ENCODE measurements at places on chromosomes 5 and 9.

- no peak for DNase-seq
Measured at GRCh38 chr5:121890297-121890858, 38.7 kb downstream of the FTMT start.

GRCh38 chr5:53173083-53173482 lies 63.5 kb upstream of the MOCS2 start:
- no peak for DNase-seq

- no peak for DNase-seq
Measured at GRCh38 chr5:155307229-155307628, 293.7 kb downstream of the KIF4B start.

DNA sequence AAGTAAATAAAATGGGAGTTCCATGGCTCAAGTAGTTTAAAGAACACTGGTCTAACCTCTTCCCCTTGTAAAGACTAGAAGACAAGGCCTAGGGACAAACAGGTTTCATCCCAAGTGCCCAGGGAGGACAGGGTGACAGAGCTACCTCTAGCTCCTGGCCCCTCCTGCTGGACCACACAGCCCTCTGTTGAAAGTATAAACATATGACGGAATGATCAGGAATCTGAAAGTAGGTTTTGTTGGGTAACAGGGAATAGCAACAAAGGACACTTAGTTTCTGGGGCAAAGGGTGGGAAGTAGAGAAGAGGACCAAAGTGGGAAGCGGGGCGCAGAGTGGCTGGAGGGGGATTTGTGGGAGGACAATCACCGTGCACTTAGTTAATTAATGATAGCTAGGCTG lies 67.0 kb upstream of the DAB2IP start:
- no peak for DNase-seq

DNA sequence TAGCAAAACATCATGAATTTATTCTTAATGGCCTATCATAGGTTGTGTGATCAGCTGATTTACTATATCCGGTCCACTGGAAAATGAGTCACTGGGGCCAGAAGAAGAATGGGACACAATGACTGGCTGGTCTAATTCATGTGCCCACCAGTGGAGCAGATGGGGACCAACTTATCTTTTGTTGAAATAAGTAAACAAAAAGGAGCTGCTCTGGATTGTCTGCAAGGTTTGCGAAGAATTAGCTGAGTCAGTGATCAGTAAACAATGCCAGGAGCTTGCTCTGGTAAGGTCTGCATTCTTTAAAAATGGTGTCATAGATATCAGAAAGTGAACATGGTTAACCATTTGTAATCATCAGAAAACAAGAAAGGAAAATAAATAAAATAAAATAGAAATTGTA lies 128.0 kb downstream of the RASEF start:
- no peak for DNase-seq

GRCh38 chr5:178590141-178590923 lies at the start of gene COL23A1:
Gene COL23A1, minus strand, starts transcription at chr5:178590393.
- DNase-seq, result peak; percentile 47

- DNase-seq, result no peak
Measured at GRCh38 chr9:112711050-112711689, 6.7 kb downstream of the INIP start.

- DNase-seq, result no peak
Measured at GRCh38 chr5:305459-305858, 16.1 kb upstream of the AHRR start.

DNA sequence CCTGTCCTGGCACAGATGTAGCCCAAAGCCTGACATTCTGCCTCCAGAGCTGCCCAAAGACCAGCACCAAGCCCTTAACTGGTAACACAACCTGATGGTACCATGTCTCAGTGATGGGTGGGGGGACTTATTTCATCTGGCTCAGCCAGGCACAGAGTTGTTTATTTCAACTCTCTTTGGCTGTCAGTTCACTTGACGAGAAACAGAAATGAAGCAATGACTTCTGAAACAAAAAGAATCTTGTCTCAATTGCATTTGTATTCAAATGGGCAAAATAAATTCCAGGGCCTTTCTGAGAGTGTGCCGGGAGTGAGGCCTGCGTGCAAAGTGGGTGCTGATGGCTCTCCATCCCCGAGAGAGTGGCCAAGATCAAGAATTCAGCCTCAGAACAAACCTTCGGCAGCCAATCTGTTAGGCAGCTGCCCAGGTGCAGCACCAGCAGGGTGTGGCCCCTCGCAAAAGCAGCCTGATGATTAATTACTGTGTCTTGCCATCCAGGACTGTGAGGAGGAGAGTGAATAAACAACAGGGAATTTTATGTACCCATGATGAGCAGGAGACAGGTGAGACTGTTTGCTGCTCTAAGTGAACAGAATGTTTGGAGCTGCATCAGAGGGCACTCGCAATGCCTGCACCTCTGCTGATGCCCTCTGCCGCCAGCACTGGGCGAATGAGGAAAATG lies 238.0 kb downstream of the HSPA4 start:
- no peak for DNase-seq

DNA sequence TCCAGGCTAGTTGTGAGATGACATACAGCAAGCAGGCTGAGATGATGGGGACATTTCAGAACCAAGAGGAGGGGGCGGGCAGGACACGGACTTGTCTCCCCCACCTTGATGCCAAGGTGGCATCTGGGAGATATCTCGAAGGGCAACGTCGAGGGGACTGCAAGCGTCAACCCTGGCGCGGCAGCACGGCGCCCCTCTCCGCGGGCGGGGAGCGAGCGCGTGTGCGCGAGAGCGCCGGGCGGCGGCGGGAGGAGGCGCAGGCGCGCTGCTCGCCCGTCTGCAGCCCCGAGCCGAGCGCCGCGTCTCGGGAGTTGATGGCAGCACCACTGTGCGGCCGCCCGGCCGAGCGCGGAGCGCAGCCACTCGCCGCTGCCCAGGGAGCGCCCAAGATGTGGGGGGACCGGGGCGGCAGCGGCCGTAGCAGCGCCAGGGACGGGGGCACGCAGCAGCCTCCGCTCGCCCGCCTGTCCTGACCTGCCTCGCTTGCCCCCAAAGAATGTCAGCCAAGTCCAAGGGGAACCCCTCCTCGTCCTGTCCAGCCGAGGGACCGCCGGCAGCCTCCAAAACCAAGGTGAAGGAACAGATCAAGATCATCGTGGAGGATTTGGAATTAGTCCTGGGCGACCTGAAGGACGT lies at the start of gene PRR16:
Gene PRR16, plus strand, starts transcription at position 310 of the 636 bp plus-strand sequence.
- DNase-seq, result no peak

DNA sequence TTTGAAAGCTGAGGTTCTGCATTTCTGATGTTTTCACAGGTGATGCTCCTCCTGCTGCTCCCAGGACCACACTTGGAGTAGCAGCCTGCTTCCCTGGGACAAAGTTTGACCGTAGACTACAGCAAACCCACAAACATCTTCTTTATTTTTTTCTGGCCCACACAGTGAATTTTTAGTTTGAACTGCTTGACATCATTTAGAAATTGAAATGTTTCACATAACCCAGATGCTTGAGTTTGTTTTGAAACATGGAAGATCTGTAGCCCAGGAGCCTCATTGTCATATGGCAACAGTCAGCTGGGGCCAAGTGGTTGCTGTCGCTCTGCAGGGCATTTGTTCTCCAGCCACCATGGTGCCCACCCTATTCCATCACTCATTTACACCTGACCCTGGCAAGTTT lies 8.4 kb downstream of the SH3TC2 start:
- DNase-seq, result no peak

- no peak for DNase-seq
Measured at GRCh38 chr5:33272288-33272687, 168.5 kb upstream of the TARS1 start.

- DNase-seq, result no peak
Measured at GRCh38 chr9:71514344-71514975, 253.9 kb downstream of the CEMIP2 start.
